ENCODE measurements at places on chromosomes 16 and 17.

GRCh38 chr17:64209356-64209941 is 53.6 kb downstream of the TEX2 start:
- DNase-seq = no peak

- DNase-seq = no peak
Observed at GRCh38 chr17:39597372-39598046, 10.2 kb downstream of the NEUROD2 start.

DNA sequence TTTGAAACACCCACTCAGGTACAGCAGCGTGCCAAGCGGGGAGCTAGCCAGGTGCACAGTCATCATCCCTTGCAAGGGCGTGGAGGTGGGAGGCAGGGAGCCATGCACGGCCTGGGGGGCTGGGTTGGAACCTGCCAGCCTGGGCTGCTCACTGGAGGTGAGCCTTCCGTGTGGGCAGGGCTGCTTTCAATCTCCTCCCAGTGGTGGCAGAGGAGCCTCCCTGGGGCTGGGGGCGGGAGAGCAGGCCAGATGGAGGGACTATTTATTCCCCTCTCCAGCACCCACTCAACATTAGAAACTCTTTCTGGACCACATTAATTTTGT is 90.3 kb downstream of the KATNIP start:
- DNase-seq = no peak

- DNase-seq = no peak
Observed at GRCh38 chr16:47829850-47830600, 325.8 kb downstream of the ABCC12 start.

DNA sequence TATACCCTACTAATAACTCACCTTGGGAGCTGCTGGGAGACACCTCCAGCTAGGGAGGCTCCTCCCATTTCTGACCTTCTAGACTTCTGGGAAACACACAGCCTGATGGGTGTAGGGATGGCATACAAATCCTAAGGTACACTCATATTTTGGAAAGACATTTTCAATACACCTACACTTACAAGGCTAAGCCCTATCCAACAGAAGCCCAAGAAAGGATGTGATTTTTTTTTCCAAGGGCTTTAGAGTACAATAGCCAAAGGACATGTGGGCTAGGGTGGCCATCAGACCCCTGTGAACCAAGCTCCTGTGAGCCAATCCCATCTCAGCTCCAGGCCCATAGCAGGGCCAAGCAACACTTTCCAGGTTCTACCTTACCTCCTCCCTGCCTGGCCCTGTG is 143.9 kb downstream of the AATF start:
- DNase-seq = no peak

DNA sequence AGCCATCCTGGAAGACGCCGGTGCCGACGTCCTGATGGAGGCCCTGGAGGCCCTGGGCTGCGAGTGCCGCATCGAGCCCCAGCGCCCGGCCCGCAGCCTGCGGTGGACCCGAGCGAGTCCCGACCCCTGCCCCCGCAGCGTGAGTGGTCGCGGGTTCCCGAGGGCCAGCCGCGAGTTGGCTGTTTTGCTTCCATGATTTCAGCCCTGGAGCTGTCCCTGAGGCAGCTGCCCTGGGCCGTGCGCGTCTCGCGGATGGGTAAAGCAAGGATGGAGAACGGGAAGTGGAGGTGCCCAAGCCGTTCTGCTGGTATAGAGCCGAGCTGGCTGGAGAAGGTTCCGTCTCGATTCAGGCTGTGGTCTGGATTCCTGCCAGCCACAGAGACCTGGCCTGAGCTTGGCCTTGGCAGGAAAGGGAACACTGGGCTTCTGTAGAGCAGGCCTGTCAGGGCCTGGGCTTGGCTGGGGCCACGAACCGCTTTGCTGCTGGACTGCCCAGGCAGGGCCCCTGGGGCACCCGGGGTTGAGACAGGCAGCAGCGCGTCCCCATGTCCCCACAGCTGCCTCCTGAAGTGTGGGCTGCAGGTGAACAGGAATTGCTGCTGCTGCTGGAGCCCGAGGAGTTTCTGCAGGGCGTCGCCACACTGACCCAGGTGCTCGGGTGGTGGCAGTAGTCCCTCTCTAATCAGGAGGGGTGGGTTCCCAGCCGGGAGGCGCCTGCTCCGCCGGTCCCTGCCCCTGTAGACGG is 941 bp upstream of the MRPS34 start:
- no peak for DNase-seq

DNA sequence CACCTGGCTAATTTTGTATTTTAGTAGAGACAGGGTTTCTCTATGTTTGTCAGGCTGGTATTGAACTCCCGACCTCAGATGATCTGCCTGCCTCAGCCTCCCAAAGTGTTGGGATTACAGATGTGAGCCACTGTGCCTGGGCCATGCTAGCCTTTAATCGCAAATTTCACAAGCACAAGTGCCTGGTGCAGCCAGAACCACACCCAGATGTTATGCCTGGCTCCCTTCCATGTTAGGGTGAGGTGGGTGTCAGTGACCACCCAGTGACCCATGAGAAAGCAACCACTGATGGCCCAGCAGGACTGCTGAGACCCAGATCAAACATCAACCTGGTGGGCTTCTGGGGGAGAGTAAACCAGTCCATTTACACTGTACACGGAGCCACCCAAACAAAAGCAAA is 241.9 kb downstream of the CDH11 start:
- no peak for DNase-seq

- peak; percentile 34 for DNase-seq
Observed at GRCh38 chr17:28475151-28475900, 1.9 kb downstream of the SLC13A2 start.

GRCh38 chr16:87072101-87072500 is 245.1 kb downstream of the C16orf95 start:
- DNase-seq = no peak

- no peak for DNase-seq
Observed at GRCh38 chr16:57821149-57821971, 19.1 kb upstream of the KIFC3 start.

- no peak for DNase-seq
Observed at GRCh38 chr17:76901542-76902197, 33.5 kb downstream of the MGAT5B start.

GRCh38 chr17:53907435-53907834 is 84.7 kb downstream of the KIF2B start:
- DNase-seq = no peak

DNA sequence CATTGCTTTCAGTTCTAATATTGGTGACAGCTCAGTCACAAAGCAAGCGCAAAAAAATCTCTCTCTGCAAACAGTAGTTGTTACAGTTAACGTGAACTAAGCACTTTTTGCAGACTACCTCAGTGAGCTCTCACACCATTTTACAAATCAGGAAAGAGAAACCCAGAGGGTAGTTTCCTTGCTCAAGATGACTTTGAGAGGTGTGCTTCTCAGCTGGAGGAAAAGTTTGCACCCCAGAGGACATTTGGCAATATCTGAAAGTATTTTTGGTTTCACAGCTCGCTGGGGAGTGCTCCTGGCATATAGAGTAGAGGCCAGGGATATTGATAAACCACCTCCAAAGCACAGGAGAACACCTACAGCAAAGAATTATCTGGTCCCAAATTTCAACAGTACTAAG is 741.1 kb upstream of the EEF2KMT start:
- no peak for DNase-seq

GRCh38 chr16:4696172-4696904 is 3.0 kb downstream of the NUDT16L1 start:
- no peak for DNase-seq

DNA sequence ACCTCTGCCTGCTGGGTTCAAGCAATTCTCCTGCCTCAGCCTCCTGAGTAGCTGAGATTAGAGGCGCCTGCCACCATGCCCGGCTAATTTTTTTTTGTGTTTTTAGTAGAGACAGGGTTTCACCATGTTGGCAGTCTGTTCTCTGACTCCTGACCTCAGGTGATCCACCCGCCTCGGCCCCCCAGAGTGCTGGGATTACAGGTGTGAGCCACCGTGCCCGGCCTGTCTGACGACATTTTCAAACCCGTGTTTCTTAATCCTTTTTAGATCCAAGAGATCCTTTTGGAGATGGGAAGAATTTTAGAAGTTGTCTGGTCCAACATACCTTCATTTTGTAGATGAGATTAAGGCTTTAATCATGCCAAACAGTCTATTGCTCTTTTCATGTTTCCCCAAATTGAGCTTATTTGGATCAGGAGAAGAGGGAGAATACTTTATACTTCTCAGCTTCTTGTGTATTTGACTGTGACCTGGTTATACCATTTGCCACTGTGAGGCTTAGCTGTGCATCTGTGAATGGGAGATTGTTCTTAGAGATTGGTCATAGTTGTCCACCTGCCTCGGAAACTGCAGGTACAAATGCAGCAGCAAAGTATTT is 25.8 kb downstream of the USP10 start:
- no peak for DNase-seq

GRCh38 chr16:57899771-57900661 is 70.9 kb downstream of the CNGB1 start:
- DNase-seq = peak; percentile 84

DNA sequence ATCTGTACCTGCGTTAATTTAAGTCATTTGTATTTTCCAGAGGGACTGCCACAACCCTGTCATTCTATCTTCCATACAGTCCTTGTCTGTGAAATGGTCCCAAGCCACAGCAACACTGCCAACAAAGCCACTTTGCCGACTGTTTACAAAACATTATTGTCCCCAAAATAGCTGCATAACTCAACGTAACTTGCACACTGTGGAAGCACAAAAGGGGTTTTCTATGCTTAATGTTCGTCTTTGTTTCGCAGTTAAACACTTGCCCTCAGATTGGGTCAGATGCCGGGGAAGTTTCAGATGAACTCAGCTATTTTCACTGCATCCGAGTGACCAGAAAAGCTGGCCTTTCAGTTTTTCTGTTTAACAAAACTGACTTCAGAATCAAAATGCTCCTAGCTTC is 4.6 kb downstream of the SEC14L5 start:
- DNase-seq = no peak

- DNase-seq = no peak
Observed at GRCh38 chr17:45984368-45984767, 14.7 kb upstream of the STH start.

DNA sequence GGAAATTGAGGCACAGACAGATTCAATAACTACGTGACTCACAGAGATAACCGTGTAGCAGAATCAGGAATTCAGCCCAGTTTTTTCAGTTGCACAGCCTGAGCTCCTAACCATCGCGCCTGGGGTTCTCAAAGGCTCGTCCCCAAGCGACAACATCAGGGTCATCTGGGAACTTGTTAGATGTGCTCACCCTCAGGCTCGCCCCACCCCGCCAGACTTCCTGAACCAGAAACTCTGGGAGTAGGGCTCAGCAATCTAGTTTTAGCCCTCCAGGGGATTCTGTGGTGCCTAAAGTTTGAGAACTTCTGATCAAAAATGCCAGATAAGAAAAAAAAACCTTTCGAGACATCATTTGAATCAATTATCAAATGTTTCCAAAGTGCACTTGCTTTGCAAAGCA is 559.8 kb downstream of the WWOX start:
- DNase-seq = no peak

DNA sequence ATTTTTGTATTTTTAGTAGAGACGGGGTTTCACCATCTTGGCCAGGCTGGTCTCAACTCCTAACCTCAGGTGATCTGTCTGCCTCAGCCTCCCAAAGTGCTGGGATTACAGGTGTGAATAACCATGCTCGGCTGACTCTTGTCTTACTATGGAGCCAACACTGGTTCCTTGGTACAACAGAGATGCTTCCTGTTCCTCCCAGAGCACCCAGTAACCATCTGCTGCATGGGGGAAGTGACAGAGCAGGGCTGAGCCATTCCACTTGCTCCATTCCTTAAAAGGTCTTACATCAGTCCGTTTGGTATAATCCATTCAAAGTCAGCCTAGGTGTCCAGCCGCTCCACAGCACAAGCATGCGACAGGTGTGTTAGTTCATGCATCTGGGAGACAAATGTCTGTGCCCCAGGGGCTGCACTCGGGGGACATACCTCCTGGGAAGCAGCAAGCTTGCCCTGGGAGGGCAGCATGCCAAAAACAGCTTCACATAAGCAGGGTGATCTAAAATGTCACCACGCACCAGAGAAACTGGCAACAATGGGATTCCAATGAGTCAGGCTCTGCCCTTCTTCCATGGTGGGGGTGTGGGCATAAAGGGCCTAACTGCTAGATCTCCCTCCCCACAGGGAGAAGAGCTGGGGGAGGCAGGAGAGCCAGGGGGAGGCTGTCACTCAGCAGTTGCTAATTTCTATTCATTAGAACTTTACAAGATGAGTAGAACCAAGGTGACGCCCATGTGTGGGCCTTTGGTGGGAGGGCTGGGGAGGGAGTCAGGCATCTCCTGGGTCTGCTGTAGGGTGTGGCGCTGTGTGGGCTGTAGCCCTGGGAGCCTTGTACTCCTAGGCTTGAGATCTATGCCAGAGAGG is 35.5 kb downstream of the PIPOX start:
- no peak for DNase-seq

DNA sequence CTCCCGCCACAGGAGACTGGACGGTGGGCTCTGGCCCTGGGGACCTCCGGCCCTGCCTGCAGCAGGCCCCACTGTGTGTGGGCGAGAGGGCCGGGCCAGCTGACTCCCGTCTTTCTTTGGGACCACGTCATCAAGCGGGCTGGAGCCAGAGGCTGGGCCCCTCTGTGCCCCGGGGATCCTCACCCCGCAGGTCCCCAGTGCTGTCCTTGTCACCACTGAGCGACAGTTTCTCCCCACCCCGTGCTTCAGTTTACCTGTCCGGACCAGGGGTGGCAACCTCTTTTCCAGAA is 181.9 kb upstream of the ZNF469 start:
- no peak for DNase-seq

DNA sequence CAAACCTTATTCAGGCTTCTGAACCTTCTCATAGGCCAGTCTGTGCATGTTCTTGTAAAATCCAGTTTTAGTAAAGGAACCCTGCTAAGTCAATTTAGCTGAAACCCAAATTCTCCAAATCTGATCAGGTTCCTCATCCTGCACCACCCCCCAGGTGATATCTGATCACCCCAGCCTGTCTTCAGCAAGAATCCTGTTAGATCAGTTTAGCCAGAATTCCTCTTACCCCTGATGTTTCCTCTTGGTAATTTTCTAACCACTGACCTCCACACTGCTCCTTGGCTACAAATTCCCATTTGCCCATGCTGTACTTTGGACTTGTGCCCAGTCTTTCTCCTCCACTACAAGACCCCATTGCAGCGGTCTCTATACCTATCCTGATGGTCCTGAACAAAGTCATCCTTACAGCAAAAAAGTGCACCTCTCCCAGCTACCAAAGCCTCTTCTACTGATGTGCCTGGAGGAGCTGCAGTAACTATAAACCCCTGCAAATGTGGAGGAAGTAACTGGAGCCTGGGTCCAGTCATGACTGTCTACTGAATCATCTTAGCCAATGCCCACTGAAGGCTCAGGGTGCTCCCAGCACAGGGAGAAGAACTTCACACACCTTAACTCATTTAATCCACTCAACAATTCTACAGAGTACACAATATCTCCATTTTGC is 23.8 kb downstream of the TEX14 start:
- no peak for DNase-seq

DNA sequence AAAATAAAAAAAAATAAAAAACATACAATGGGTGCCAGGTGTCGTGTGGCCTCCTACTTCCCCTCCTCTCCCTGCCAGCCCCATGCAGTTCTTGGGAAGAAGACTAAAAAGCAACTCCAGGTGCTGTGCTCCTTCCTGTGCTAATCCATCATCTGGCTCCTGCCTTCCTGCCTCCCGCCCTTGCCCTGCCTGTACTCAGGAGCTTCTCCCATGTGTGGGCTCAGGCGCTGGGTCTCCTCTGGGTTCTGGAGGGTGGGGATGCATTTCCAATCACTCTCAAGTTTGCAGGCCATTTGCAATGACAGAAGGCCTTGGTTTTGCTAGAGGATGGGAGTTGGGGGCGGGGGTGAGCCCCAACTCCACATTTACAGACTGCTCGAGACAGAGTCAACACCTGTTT is 122.9 kb downstream of the SDK2 start:
- no peak for DNase-seq

- no peak for DNase-seq
Observed at GRCh38 chr16:26542198-26542597, 524.5 kb upstream of the C16orf82 start.

Data from natural killer cell treated with Interleukin-12 subunit alpha and Interleukin-12 subunit beta and Interleukin-15 and Interleukin-18, amount 100 ng/mL, for 72 hours (primary cell).